ENCODE measurements at places on chromosomes 6 and 20.
A peak's percentile ranks its signal among the peaks of the same experiment; 100 is the strongest.

GRCh38 chr20:35497780-35498189 lies 31.7 kb downstream of the C20orf173 start:
- DNase-seq, result no peak

- no peak for DNase-seq
Measured at GRCh38 chr6:18160911-18161310, 5.7 kb downstream of the KDM1B start.

GRCh38 chr20:43188234-43188653 lies 1.5 kb downstream of the PTPRT start:
- no peak for DNase-seq

DNA sequence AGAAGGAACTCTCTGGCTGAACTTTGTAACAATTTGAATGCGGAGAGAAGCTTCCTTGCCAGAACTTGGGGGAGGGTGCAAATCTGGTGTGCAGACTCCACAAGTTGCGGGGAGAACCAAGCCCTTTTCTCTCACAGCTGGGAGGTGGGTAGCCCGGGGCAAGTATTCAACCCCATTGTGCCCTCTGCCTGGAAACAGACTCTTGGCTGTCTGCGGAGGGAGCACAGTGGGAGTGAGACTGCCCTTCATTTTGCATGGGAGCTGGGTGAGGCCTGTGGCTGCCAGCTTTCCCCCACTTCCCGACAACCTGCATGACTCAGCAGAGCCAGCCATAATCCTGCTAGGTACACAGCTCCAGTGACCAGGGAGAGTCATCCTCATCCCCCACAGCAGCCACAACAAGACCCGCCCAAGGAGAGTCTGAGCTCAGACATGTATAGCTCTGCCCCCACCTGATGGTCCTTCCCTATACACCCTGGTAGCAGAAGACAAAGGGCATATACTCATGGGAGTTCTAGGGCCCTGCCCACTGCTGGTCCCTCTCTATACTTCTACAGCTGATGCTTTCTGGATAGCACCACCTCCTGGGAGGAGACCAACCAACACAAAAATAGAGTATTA lies 29.4 kb upstream of the TPD52L1 start:
- DNase-seq, result no peak

DNA sequence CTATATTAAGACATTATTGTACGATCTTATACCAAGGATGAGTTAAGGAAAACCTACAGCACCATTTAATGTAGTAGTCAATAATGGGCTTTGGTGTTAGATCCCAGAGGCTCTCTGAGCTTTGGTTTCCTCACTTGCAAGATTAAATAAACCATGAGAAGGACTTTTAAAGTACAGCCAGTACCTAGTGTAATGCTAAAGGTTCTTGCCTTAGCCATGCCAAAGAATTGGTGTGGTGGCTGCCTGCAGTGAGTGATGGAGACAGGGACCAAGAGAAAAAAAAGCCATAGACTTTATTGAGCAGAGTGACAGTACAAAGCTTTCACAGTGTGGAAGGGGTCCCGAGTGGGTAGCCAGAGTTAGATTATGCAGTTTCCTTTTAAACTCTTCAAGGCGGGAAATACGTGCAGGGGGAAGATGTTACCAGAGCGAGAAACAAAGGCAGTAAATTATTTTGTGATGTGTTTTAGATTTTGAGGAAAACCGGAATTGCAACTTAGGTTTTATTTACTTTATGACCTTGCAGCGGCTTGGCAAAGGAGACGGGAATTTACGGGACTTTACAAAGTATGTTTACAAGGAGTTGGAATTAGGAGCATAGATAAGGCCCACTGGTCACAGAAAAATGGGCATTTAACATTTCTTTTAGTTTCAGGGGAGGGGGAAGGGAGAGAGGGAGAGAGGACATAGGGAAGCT lies 100.4 kb downstream of the MYO6 start:
- no peak for DNase-seq

DNA sequence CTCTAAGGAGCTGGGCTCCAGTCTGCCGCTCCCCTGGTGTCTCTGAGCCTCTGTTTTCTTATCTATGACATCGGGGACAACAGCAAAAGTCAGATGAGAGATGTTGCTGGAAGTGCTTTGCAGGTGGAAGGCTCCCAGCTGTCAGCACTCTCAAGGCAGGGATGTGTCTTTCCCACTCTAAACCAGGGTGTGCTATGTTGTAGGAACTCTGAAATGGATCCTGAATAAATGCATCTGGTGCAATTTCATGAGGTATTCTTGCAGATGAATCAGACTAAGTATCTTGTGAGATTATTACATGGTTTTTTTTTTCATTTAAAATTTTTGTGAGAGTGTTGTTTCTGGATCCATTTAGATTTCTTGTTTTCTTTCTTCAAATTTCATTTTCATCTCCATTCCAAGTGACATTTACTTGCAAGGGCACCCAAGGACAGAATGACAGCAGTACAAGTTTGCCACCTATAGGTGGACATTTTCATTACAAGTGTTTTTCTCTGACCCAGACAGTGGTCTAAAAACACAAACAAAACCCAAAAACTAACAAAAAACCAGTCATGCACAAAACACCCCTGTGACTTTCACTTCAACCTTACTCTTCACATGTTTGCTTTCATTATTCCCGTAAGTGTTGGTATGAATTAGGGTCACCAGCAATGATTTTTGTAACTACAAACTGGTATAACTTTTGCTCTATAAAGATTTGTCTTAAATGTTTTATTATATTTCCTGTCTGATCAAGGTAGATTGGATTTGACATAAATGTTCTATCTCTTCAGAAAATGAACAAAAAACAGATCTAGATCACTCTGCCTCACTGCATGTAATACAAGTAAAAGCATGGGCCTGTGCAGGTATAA lies 14.7 kb upstream of the SIM1 start:
- peak; percentile 64 for DNase-seq

GRCh38 chr6:13405961-13406477 lies 77.7 kb upstream of the TBC1D7 start:
- DNase-seq, result no peak

GRCh38 chr20:57329608-57330221 lies at the start of gene SPO11:
Gene SPO11, plus strand, starts transcription at chr20:57329803. Its CDS starts 65 bp downstream, at chr20:57329868.
- no peak for DNase-seq

GRCh38 chr20:53739799-53740785 lies 146.5 kb upstream of the ZNF217 start:
- DNase-seq, result peak; percentile 71

- DNase-seq, result no peak
Measured at GRCh38 chr6:1890071-1890470, 280.4 kb downstream of the FOXC1 start.

- DNase-seq, result no peak
Measured at GRCh38 chr6:159163901-159164370, 5.3 kb upstream of the FNDC1 start.

- no peak for DNase-seq
Measured at GRCh38 chr20:10584371-10584770, 89.4 kb downstream of the JAG1 start.

- DNase-seq, result no peak
Measured at GRCh38 chr6:168016721-168017525, 19.5 kb downstream of the KIF25 start.

DNA sequence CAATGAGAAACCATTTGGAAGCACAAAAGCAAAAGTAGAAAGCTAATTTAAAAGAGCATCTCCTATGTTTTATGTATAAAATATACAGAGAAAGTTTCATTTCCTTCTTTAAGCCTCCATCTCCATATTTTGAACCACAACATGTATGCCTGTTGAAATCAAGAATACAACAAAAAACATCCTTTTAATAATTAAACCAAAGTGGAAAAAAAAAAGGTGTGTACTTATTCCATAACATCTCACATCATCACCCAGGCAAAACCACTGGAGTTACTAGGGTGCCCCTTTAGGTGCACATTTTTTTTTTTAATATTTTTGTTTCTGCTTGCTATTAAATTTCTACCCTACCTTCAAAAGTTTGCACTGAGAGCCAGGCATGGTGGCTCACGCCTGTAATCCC lies 43.0 kb downstream of the EDN1 start:
- no peak for DNase-seq

DNA sequence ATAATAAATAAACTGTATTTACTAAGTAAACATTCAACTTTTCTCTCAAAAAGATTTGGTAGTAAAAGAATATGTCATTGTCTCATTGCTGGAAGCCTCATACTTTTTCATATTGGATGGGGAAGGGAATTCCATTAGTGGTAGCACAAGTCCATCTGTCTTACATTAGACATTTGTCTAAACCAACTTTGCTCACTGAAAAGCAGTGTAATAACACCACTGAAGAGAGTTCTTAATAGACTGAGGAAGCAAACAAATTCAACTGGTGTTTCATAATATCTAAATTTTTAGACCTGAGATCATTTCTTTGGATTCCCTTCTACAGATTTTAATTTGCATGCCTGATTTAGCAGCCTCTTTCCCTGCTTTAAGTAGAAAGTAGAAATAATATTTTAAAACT lies 62.7 kb downstream of the PLCB1 start:
- no peak for DNase-seq

GRCh38 chr6:170445971-170446370 lies 107.1 kb downstream of the PSMB1 start:
- no peak for DNase-seq

GRCh38 chr6:34243131-34243771 lies 5.6 kb downstream of the SMIM29 start:
- DNase-seq, result no peak

DNA sequence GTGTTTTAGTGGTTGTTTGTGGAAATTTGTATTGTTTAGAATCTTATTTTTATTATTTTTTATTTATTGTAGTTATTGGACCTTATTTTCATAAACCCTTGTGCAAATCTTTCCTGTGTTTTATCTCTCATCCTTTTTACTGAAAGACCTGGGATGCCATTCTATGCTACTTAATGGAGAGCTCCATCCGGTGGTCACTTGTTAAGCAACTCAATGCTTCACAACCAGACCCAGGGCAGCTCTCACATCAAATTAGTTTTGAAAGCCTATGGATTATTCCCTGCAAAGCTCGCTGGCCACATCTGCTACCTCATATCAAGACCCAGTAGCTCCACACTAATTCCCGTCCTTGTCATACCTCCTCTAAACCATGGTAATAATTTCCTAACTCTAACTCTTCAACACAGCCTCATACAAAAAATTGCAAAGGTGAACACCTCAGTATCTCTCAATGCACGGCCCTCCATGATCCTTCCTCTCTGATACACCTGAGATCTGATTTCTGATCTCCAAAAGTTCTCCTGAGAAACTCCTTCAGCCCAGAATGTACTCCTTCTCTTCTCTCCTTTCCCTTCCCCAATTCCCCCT lies 296.6 kb upstream of the MANEA start:
- peak; percentile 23 for DNase-seq

GRCh38 chr20:24773751-24774201 lies 175.3 kb upstream of the CST7 start:
- DNase-seq, result no peak

- peak; percentile 69 for DNase-seq
Measured at GRCh38 chr6:89433252-89434149, 549 bp downstream of the ANKRD6 start.

GRCh38 chr20:39112178-39112743 lies 150.1 kb downstream of the DHX35 start:
- DNase-seq, result peak; percentile 1

DNA sequence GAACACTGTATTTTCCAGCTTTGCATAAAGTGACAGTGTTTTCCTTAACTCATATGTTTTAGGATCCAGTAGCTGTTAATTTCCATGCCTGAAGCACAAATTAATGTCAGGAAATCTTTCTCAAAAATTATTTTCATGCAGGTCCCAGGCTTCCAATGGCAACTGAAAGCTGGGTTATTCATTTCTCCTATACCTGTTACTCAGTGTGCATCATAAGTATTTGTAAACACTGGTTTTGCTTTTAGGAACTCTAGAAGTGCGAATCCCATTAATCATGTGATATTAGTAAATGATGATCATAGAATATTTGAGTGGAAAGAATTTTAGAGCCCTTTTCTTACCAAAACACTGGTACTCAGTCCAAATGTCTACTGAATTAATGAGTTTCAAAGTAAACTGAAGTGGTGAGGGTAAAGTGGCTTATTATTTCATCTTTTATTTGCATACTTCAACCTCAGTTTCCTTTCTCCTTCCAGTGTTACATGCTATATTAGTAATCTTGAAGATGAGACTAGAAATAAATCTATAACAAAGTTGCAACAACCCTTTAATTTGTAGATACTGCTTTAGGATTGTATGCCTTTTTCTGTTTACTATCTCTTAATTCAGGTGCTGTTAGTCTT lies 124.0 kb downstream of the ZFAND3 start:
- DNase-seq, result no peak

GRCh38 chr6:7060769-7061516 lies 46.8 kb upstream of the RREB1 start:
- DNase-seq, result no peak

- DNase-seq, result no peak
Measured at GRCh38 chr20:62219992-62220665, at the start of gene HRH3. Gene HRH3, minus strand, starts transcription at chr20:62220278. Its CDS starts 308 bp downstream, at chr20:62219970.

DNA sequence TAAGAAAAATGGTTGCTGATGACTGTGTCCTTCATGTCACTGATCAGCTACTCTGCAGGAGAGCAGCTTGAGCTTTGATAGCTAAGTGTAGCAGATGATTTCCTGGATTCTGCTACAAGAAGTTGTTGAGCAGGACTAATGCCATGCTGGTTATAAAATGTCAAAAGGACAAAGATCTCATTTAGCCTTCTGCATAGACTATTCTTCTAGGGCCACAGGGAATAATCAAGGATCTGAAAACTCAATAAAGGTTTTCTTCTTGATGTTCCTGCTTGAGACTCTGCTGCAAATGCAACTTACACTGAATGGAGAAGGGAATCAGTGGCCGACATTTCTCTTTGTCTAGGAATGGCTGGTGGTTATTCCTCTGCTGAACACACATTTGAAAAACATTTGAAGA lies 360.3 kb upstream of the PTCHD4 start:
- DNase-seq, result no peak

DNA sequence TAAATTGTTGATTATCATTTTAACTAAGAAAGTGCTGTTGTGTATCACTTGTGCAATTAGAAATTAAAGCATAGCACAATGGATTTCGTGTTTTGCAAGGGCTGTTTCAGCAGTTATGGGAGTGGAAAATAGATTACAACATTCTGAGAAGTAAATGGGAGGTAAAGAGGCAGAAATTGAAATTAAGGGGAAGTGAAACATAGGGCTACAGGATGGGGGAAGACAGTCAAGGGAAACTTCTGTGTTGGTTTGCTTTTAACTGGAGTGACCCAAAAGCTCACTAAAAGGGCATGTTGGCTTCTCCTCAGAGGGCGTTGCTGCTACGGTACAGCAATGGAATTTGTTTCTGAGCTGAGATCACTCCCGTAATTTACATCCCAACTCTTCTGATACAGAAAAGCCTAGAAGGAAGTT lies 147.5 kb downstream of the BCAS1 start:
- peak; percentile 97 for DNase-seq

GRCh38 chr6:46368169-46368536 lies 123.1 kb downstream of the RCAN2 start:
- DNase-seq, result no peak

GRCh38 chr20:4324611-4325243 lies 309.4 kb upstream of the RNF24 start:
- no peak for DNase-seq

GRCh38 chr6:154986787-154987235 lies 8.3 kb upstream of the TIAM2 start:
- DNase-seq, result peak; percentile 10

GRCh38 chr6:4794140-4794707 lies 18.0 kb downstream of the CDYL start:
- DNase-seq, result no peak
